ENCODE measurements at places on chromosomes 1 and 21.
A peak's percentile ranks its signal among the peaks of the same experiment; 100 is the strongest.

- no peak for DNase-seq
Observed at GRCh38 chr21:44269090-44269489, 7.4 kb upstream of the DNMT3L start.

DNA sequence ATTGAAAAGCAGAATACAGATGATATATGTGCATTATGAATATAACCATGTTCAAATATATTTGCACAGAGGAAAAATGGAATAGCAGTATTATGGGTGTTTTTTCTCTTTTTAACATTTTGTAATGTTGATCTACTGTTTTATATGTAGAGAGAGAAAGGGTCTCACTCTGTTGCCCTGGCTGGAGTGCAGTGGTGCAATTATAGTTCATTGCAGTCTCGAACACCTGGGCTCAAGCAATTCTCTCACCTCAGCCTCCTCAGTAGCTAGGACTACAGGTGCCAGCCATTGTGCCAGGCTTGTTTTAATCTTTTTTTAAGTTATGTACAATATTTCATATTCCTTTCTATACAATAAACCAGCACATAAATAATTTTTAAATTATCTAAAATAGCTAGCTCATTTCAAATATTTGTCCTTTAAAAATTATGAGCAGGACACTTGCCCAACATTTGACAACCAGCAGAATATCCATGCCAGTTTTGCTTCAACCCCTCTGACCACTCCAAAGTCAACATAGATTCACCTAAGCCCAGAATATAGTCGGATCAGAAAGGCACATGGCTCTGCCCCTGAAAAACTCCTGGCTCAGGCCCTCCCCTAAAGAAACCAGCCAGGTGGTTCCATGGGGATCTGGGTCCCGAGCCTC, 29.8 kb downstream of the ZNF281 start:
- DNase-seq = no peak

DNA sequence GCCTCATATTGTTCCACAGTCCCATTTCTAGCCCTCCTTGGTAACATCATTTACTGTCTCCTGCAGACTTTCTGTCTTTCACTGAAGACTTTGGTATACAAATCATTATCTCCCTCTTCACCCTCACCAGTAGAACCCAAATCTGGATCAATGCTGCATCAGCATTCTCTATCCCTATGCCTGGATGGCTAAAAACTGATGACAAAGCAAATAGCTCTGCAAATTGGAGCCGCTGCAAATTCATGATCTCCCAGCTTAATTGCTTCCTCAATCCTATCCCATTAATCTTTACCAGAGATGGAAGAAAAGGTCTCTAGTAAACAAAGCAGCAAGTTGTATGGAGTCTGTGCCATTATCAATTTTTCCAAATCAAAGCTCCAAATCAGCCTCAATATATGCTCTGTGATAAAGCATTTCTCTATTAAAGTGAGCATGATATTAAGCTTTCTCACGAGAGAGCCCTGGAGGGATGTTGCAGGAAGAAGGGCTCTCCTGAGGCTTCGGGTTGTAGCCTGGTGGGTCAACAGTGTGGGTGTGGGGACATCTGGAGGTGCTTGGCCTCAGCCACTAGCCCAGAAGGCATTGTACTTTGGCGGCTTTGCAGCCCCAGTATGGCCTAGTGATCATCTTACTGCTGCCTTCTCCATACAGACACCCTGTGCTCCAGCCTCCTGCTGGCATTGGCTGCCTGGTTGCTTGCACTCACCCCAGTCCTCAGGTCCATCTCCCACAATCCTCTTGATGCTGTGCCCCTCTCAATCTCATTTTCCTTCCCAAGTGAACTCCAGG, 46.2 kb upstream of the COL24A1 start:
- DNase-seq = no peak

DNA sequence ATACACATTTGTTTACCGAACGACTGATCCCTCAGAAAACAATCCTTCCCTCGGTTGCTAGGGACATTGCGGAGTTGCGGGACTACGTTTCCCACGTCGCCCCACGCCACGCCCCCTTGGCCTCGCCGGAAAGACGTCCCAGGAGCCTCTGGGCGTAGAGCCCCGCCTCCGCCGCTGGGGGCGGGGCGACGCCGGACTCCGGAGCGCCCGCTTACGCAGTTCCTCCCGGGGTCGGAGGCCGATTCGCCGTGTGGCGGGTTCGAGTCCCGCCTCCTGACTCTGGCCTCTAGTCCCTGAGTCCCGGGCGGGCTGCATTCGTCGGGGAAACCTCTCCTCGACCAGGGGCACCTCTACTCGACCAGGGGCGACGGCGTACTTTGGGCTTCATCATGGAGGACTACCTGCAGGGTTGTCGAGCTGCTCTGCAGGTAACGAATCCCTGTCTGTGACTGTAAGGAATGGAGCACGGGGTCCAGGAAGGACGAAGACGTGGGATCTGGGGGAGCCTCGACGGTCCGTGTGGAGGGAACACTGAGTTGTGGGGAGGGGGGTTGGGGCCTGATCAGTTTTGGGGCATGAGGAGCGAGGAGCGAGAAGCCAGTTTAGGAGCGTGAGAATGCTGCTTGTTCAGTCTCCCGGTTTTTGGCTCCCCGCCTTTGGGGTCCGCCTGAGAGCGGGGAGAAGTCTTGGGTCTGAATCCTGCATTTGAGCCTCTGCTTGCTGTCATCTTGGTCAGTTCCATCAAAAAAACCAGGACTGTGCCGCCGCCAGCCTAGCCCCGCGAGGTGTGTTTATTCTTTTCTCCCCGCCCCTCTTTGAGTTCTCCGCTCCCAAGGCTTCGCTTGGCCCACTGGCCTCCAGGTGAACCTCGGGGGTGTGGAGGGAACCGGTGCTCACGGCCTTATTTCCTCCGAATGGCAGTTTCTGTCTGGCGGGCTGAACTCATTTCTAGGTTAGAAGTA, at the start of gene PRUNE1:
TSS of gene PRUNE1 (plus strand) at position 206 of the 962 bp plus-strand sequence. CDS start at position 390, 184 bp downstream.
- peak; percentile 92 for DNase-seq

DNA sequence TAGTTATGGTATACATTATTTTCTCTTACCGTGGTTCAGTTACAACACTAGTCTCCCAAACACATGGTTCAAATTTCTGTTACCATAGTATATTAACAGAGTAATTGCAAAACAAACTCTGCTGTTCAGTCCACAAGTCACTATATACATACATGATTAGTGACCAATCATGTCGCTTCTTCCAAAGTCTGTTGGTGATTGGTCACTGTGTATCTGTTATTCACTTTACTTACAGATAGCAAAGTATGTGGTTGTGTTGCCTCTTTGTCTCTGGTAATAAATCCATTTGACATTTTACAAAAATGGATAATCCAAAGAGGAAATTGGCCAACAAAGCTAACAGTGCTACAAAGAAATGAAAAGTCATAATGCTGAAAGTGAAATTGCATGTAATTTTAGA, 107.2 kb downstream of the RABGAP1L start:
- no peak for DNase-seq

DNA sequence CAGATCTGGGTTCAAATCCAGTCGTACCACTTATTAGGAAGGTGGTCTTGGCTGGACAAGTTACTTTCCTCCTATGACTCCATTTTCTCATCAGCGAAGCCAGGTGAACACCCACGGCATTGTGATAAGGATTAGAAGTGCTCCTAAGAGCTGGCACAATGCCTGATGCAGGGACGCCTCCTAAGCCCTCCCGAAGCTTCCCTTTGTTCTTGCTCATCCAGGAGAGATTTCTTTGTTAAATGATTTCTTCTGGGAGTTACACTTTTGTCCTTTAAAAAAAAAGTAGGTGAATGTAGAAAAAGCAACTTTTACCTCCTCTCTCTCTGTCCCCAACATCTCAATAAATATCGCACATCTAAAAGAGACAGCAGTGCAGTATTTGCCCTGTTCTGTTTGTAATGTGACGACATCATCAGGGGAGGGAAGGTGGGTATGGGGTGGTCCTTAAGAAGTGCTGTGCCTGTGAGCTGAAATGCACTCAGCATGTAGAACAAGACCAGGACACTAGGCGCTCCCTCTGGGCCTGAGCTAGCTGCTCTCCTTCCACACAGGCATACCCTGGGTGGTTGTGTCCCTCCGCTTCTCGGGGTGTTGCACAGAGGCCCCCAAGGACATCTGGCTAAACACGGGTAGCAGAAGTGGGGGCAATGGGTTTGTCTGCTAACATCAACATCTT, 43.9 kb downstream of the SUSD4 start:
- no peak for DNase-seq

DNA sequence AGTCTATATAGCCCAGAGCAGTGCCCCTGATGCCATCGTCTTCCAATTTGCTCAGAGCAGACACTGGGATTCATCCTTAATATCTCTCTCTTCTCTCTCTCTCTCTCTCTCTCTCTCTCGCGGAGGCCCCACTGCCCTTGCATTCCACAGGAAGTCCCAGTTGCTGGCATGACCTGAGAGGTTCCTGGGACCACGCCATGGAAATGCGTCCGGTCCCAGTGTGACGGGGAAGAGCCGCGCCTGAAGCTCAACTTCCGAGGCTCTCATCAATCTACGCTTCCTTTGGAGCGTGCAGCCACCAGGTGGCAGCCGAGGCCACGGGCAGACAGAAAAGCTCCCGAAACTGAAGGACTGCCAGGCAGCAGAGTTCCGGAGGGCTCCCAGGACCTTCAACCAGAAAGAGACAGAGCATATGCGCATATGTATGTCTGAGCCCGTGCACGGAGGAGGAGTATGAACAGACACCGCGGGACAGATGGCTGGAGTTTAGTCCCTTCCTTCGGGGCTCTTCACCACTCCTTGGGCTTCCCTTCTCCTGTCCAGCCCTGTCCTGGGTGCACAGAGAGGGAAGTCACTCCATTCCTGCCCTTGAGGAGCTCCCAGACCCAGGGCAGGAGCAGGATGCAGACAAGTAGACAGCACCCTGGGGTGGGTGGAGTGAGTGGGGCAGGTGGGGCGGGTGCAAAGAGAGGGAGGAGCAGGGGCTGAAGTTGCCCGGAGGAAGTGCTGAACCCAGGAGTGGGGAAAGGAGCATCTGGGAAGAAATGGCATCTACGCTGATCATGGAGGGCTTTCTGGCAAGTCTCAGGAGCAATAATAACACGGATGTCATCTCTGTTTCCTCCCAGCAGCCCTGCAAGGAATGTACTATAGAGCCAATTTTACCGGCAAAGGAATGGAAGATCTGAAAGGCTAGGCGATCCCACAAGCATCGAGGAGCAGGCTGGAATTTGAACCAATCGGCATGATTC, 10.5 kb downstream of the PDZK1IP1 start:
- DNase-seq = peak; percentile 73

GRCh38 chr1:22562584-22563583, at the start of gene EPHA8:
Gene EPHA8 (plus strand): TSS chr1:22563489. CDS start chr1:22563636, 147 bp downstream.
- DNase-seq = no peak

DNA sequence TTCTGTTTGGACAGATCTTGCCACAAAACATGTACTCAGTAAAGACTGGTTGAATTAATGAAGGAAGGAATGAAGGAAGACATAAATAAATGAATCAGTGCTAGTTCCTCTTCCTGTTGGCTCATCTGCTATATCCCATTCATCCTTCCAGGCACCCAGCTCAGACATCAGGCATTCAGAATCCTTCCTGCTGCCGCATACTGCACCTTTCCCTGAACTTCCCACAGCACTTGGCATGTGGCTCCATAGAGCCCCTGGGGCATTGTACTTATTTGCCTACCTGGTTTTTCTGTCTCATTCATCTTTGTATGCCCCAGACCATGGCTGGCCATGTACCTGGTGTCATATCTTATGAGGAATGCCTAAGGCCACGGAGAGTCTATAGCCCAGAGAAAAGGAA, 34.4 kb upstream of the ZNF648 start:
- no peak for DNase-seq

GRCh38 chr1:50972766-50973165, 2.7 kb downstream of the CDKN2C start:
- DNase-seq = no peak

DNA sequence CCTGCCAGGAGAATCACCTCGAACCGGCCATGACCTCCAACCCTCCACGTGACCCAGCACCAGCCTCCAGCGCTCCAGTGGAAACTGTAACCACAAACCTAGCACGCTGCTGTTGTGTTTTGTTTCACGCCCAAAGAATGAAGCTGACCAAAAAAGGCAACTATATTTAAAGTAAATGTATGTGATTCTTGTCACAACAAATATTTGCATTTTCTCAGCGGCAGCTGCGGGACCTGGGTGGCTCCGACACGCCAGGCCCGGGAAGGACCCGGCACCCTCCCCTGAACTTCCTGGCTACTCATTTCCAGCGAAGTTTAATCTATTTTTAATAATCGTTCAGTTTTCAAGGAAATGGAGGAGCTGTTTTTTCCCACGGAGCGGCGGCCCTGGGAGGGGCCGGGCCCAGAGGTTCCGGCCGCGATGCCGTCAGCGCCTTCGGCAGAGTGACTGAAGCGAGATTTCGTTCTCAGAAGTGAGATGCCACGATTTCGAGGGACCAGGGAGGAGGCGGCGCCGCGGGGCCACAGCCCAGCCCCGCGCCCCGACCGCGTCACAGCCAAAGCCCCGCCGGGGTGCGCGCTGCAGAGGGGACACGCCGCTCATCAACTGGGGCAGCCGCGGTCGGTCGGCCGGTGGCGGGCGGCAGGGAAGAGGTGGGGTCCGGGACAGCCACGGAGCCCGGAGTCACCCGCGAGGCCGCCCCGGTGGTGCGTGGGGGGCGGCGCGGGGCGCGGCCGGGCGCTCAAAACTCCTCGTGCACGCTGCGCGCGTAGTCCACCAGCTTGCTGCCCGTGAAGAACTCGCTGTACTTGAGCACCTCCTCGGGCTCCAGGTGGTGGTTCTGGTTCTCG, 3.0 kb upstream of the TNFRSF4 start:
- no peak for DNase-seq

DNA sequence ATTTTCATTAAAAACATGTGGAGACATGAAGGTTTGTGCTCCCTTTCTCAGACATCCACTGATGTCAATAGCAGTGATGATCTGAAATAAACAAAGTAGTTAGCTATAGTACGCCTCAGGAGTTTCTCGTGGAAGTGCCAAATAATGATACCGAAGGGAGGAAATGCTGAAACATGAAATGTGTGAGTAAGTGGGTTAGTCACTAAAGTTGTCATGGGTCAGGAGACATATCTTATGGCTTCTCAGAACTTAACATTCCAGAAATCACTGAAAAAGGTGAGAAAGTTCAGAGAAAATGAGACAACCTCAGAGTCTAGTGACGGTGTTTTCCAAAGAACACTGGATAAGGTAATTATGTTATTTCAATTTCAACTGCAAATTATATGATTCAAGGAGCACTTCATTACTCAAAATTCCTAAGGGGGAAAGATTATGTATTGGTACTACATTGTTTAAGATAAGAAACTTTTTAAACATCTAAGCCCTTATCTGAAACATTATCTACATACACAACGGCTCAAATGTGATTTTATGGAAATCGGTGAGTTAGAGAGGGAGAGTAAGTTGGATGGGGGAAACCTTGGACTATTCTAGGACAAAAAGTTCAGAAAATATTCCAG, 20.6 kb downstream of the NIBAN1 start:
- no peak for DNase-seq

GRCh38 chr1:36115200-36115669, 9.8 kb downstream of the COL8A2 start:
- no peak for DNase-seq

GRCh38 chr1:241990040-241990439, 8.9 kb downstream of the MAP1LC3C start:
- peak; percentile 26 for DNase-seq

DNA sequence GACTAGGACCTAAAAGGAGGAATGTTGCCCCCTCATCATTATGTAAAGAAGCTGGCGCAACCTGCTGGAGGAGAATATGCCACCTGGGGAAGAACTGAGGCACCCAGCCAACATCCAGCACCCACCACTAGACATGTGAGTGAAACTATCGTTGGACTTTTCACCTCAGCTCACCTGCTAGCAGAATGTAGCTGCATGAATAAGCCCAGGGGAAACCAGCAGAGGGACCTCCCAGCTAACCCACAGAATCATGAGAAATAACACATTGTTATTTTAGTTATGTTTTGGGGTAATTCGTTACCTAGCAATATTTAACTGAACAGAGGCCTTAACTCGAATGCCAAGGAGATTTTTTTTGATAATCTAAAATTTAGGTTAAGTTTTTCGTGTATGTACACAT, 542.5 kb upstream of the DAB1 start:
- DNase-seq = no peak

Data from anterior cingulate cortex (tissue), 58 donors.